ENCODE measurements at places on chromosomes 1 and 21. TPM values are rescaled to one million over a fixed set of nuclear protein-coding genes. Genes with fewer than 3 reads are reported as not detected.

FAM78B gene
- not detected for total RNA-seq

GRCh38 chr1:46131712-46132528, 509 bp downstream of the PIK3R3 start:
- DNase-seq = no peak
- H3K36me3 ChIP-seq = no peaks in the 10 kb centered on the region
- H3K27me3 ChIP-seq = no peaks in the 10 kb centered on the region

CSMD2 gene
- total RNA-seq = 10.9 TPM

NBPF1 gene
- total RNA-seq = 9.2 TPM

- H3K36me3 ChIP-seq = no peaks in the 10 kb centered on the region
- no peak overlapping the region for H3K27ac ChIP-seq
- no peak for DNase-seq
- no peak overlapping the region for H3K4me3 ChIP-seq
Measured at GRCh38 chr1:62407398-62408009, 29.3 kb upstream of the USP1 start.

WNT2B gene
- total RNA-seq = 4.8 TPM

GRCh38 chr1:36834586-36834985, 199.7 kb downstream of the GRIK3 start:
- no peaks in the 10 kb centered on the region for H3K27me3 ChIP-seq
- DNase-seq = no peak
- no peak overlapping the region for H3K27ac ChIP-seq
- H3K4me1 ChIP-seq = no peaks in the 10 kb centered on the region
- H3K36me3 ChIP-seq = no peaks in the 10 kb centered on the region
- no peak overlapping the region for H3K4me3 ChIP-seq

GRCh38 chr1:207745839-207746767, 5.8 kb upstream of the CD46 start:
- H3K27me3 ChIP-seq = no peaks in the 10 kb centered on the region
- H3K4me3 ChIP-seq = no peak overlapping the region
- H3K27ac ChIP-seq = no peak overlapping the region
- no peaks in the 10 kb centered on the region for H3K36me3 ChIP-seq

DNA sequence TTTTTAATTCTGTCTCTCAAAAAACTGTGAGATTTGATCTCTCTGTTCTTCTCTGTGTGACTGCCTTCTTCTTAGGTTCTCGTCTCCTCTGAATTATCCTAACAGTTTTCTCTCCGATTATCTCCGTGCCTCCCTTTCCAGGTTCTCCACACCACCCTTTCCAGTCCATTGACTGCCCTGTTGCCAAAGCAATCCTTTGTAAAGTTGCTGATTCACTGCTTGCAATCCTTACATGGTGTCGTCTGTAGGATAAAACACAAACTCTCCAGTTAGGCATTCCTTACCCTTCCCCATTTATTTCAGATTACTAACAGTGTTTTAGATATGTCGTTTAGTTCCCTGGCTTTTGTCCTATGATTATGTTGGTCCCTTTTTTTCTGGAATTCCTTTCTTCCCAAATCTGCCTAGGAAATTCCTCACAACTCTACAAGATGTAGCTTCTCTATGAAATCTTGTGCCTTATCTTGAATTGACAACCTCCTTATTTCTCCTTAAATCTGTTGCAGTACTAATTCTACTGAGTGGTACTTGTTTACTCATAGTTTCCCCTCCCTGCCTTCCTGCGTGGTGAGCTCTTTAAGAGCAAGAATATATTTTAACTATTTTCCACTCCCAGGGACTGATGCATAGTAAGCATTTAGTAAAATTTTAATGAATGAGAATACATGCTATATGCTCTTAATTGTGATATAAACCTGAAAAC, 22.3 kb downstream of the RCOR3 start:
- no peak for DNase-seq
- peaks cover 69% of the 10 kb centered on the region for H3K36me3 ChIP-seq
- H3K27ac ChIP-seq = no peak overlapping the region
- no peaks in the 10 kb centered on the region for H3K27me3 ChIP-seq

DNA sequence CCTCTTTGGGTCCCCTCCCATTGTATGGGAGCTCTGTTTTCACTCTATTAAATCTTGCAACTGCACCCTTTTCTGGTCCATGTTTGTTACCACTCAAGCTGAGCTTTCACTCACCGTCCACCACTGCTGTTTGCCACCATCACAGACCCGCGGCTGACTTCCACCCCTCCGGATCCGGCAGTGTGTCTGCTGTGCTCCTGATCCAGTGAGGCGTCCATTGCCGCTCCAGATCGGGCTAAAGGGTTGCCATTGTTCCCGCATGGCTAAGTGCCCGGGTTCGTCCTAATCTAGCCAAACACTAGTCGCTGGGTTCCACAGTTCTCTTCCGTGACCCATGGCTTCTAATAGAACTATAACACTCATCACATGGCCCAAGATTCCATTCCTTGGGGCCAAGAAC, 157.2 kb downstream of the SEC16B start:
- no peaks in the 10 kb centered on the region for H3K36me3 ChIP-seq
- no peak overlapping the region for H3K4me3 ChIP-seq

- H3K4me3 ChIP-seq = no peak overlapping the region
- DNase-seq = no peak
- no peaks in the 10 kb centered on the region for H3K4me1 ChIP-seq
- H3K27me3 ChIP-seq = no peaks in the 10 kb centered on the region
Measured at GRCh38 chr1:99655376-99655775, 9.5 kb downstream of the PALMD start.

DNA sequence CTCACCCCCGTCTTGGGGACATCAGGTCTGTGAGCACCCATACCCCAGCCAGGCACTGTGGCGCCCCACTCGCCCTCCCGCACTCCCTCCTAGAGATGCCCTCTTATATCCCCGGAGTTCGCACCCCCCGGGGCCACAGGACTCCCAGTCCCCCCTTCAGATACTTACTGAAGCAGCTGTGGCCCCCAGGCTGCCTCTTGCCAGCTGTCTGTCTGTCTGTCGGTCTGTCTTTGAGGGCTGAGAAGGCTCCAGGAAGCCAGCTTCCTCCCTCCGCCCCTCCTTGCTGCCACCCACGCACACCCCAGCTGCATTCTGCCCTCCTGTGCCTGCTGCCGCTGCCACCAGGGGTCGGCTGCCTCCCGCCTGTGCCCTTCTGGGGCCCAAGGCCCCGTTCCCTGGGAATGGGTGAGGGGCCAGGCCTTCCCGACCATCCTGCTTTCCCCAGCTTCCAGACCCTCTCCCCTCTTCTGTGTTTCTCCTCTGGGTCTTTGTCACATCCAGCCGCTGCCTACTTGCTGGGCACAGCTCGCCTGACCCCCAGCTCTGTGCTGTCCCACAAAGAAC, at the start of gene PTPN7:
TSS of gene PTPN7 (minus strand) at position 226 of the 564 bp plus-strand sequence. CDS start 1,200 bp downstream, outside the sequence.
- no peaks in the 10 kb centered on the region for H3K36me3 ChIP-seq
- no peaks in the 10 kb centered on the region for H3K27me3 ChIP-seq
- no peak for DNase-seq
- no peaks in the 10 kb centered on the region for H3K4me1 ChIP-seq
- H3K27ac ChIP-seq = peak within 1 kb of the TSS; percentile 7
- peak within 1 kb of the TSS; percentile 35 for H3K4me3 ChIP-seq

TRAF3IP3 gene
- not detected for total RNA-seq

KRTAP26-1 gene
- not detected for total RNA-seq

DNA sequence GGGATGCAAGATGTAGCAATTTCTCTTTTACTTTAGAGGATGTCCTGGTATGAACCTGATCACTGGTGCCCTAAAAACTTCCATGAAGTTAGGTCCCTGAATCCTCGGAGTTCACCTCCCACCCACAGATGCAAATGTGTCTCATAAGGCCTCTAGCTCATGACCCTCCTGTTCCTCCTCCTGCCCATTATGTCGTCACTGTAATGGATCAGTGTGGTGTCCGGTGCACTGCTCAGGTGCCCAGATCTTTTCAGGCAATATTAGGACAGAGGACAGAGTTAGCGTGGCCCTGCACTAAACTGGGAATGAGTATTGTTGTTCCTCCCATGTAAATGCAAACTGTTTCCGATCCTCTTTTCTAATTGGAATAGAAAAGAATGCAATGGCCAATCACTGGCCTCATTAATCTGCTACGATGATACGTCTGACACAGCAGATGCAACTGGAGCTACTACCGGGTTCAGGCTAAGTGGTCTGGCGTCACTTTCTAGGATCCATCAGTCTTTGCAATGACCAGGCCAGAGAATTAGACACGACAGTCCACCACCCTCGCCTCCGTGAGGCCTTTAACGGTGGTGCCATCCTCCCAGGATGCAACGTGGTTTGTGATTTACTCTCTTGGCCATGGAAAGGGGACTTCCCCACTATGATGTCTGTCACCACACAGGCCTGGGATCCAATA, 3.4 kb upstream of the COL6A2 start:
- DNase-seq = no peak
- no peak overlapping the region for H3K4me3 ChIP-seq
- peak overlapping the region; percentile 98 for H3K27ac ChIP-seq
- peaks cover 26% of the 10 kb centered on the region for H3K4me1 ChIP-seq
- H3K36me3 ChIP-seq = no peaks in the 10 kb centered on the region
- H3K27me3 ChIP-seq = no peaks in the 10 kb centered on the region

DNA sequence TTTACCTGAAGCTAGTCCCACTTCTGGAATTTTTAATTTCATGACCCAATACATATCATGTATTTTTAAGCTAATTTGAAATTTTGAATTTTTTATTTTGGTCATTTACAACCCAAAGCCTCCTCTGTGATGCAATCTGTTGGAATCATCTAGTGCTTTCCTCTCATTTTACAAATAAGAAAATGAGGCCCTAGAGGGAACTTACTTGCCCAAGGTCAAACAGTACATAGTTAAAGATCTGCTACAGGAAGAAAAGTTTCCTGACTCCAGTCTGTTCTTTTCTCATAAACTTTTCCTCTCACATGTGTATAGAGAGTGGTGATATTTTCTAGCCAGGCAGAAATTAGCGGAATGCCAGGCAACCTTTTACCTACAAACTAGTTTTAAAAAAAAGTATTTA, 59.3 kb upstream of the DPT start:
- DNase-seq = no peak
- H3K36me3 ChIP-seq = no peaks in the 10 kb centered on the region
- H3K4me3 ChIP-seq = no peak overlapping the region

TFF3 gene
- total RNA-seq = not detected

PLA2G2F gene
- total RNA-seq = not detected

GRCh38 chr1:154012129-154012528, 21.6 kb downstream of the RPS27 start:
- H3K4me1 ChIP-seq = no peaks in the 10 kb centered on the region
- no peak for DNase-seq
- no peak overlapping the region for H3K27ac ChIP-seq
- H3K4me3 ChIP-seq = no peak overlapping the region

NHLH1 gene
- total RNA-seq = not detected

DNA sequence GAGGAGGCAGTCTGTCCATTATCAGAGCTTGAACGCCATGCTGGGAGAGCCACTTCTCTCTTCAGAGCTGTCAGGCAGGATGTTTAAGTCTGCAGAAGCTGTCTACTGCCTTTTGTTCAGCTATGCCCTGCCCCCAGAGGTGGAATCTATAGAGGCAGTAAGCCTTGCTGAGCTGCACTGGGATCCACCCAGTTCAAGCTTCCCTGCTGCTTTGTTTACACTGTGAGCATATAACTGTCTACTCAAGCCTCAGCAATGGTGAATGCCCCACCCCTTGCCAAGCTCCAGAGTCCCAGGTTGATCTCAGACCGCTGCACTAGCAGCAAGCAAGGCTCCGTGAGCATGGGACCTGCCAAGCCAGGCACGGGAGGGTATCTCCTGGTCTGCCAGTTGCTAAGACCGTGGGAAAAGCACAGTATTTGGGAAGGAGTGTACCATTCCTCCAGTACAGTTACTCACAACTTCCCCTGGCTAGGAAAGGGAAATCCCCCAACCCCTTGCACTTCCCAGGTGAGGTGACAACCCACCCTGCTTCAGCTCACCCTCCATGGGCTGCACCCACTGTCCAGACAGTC, 32.5 kb downstream of the RGS13 start:
- no peak overlapping the region for H3K27ac ChIP-seq
- no peak overlapping the region for H3K4me3 ChIP-seq
- H3K27me3 ChIP-seq = no peaks in the 10 kb centered on the region

DIO1 gene
- total RNA-seq = not detected

CHIA gene
- not detected for total RNA-seq

DNA sequence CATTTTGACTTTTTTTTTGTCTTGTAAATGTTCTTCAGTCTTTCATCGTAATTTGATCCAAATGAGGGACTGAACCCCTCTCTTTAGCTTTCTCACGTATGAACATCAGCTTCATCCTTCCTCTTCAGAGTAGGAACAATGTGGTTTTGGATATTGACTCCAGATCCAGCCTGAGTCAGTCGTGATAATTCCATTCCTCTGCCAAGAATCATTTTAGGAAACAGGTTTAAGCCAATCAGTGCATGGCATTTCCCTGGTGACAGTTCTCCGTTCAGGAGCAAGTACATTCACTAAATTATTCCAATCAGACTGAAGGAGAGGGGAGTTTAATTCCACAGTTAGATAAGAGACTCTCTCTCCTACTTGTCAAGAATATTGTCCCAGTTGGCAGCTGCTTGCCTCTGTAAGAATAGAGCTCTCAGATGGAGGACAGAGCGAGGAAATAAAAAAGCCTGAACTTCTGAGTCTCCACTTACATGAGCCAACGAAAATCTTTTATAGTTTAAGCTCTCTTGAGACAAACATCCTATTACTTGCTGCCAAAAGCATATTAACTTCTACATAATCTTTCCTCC, 18.6 kb downstream of the RHOU start:
- peaks cover 3% of the 10 kb centered on the region for H3K4me1 ChIP-seq
- no peaks in the 10 kb centered on the region for H3K36me3 ChIP-seq
- H3K27ac ChIP-seq = no peak overlapping the region
- no peak for DNase-seq
- H3K27me3 ChIP-seq = no peaks in the 10 kb centered on the region

- no peaks in the 10 kb centered on the region for H3K27me3 ChIP-seq
- H3K36me3 ChIP-seq = no peaks in the 10 kb centered on the region
- H3K27ac ChIP-seq = peak overlapping the region; percentile 90
- DNase-seq = peak; percentile 84
- H3K4me1 ChIP-seq = peaks cover 11% of the 10 kb centered on the region
Measured at GRCh38 chr1:6743189-6744101, 41.8 kb upstream of the CAMTA1 start.

C1orf56 gene
- total RNA-seq = 11.4 TPM
